ENCODE measurements at places on chromosomes 12 and 14. TPM values are rescaled to one million over a fixed set of nuclear protein-coding genes. Genes with fewer than 3 reads are reported as not detected.

Gene TAS2R42
- not detected for total RNA-seq

Gene SMOC1
- not detected for total RNA-seq

Gene DTX3
- total RNA-seq, result 33.7 TPM

Gene ATL1
- total RNA-seq, result 4.0 TPM

Gene OVCH1
- total RNA-seq, result not detected

Gene NANOG
- not detected for total RNA-seq

Gene GALNT8
- 0.33 TPM for total RNA-seq

Gene LALBA
- total RNA-seq, result not detected

Gene GLT1D1
- total RNA-seq, result not detected

Gene BIN2
- 125 TPM for total RNA-seq

Gene AQP6
- not detected for total RNA-seq

Gene ANO2
- total RNA-seq, result not detected

Gene ARG2
- total RNA-seq, result 1.5 TPM

Gene FBXO21
- 87.7 TPM for total RNA-seq

Gene PIANP
- 0.17 TPM for total RNA-seq

Gene SLC25A29
- total RNA-seq, result 22.8 TPM

Gene CLEC1B
- not detected for total RNA-seq
